ENCODE measurements at places on chromosomes 5 and 9.

DNA sequence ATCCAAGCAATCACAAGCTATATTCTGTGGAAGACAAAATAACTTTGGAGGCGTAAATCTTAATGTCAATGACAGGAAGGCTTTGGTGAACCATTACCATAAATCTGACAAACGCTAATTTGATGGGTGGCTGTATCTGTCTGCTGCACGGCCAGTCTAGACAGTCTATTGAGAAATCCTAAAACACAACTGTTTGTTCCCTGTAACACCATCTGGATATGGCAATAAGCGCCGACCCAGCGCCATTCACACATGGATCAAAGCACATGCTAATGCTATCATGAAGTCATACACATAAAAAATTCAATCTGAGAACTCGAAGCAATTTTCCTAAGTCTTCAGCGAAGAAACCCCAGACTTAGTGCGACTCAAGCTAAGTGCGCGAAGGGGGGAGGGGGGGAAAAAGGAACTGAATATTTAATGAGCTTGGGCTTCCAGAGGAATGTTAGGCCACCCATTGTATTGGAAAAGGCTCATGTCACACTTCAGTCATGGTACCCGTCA is 95.1 kb downstream of the ARL15 start:
- DNase-seq, result peak; percentile 66

- DNase-seq, result no peak
These were observed 65.7 kb downstream of the C9orf152 start for GRCh38 chr9:110142253-110142652.

GRCh38 chr9:127850286-127850830 is 4.1 kb downstream of the ENG start:
- DNase-seq, result no peak

GRCh38 chr5:174056064-174056847 is 10.8 kb downstream of the NSG2 start:
- no peak for DNase-seq

- DNase-seq, result no peak
These were observed 1949.6 kb upstream of the WWC1 start for GRCh38 chr5:166341740-166342337.

DNA sequence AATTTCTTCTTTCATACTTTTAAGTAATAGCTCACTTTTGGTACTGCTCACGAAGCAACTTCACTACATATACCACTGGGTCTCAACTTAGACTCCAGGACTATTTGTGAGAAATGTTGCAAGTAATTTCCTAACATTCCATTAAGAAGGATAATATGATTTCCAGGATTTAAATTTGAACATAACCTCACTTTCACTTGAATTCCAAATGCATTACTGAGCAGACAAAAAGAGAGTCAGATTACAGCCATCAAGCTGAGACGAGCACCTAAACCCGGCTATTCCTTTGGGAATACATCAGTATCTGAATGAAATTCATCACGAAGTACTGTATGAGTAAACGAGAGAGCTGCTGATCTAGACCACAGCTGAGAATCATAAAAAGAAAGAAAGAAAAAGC is 47.3 kb downstream of the LIFR start:
- DNase-seq, result no peak

DNA sequence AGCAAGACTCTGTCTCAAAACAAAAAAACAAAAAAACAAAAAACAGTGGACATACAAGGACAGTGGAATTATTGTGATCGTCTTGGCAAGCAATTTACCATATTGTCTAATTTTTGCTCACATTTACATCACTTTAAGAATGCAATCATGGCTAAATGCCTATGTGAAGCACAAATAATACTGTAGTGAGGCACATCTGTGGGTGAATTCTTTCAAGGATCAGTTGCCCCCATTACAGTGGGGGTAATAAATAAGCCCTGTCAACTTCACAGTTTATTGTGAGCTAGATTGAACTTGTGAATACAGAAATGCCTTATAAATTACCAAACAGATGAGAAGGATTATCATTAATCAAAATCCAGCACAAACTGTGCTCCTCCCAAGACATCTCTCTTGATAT is 150.2 kb upstream of the PAPPA start:
- DNase-seq, result no peak

DNA sequence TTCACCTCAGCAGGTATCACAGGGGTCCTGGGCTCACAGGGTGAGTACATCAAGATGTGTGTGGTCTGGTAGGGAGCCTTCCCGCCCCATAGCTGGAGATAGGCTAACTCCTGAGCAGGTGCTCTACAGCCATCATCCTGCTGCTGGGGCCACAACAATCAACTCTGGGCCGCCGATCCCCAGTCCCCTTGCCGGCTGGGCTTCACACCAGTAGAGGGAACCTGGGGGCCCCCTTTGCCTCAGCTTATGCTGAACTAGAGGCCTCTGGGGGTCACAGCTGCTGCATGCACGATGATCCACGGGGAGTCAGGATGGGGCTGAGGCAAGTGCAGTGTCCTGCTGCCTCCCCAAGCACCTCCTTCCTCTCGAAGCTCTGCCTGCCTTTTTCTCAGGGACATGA is 46.5 kb downstream of the IRF1 start:
- no peak for DNase-seq

DNA sequence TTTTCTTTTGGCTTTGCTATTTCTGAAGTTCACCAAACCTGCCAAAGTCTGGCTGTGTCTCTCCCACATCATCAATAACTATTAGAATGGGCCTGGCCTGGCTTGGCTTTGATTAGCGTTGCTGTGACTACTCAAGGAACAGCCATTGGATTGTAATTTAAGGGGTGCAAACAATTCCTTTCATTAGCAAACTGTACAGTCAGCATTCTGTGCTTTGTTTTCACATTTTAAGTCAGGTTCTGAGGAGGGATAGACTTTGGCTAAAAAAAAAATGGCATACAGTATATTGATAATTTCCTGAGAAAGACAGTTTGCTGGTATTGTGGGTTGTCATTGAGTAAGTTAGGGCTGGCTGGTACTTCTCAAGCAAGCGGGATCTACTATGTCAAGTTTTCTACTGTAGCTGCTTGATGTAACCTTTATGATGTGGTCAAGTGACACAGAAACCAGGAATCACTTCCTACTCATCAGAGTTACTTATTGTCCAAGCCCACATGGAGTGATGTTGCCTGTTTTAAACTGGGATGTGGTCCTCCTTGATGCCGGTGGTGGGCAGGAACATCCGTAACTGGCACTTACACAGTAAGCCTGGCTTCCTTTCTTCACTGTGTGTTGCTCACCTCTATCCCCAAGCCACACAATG is 161.4 kb downstream of the CD180 start:
- peak; percentile 36 for DNase-seq

- DNase-seq, result no peak
These were observed 198.9 kb downstream of the NXNL2 start for GRCh38 chr9:88733651-88734421.

GRCh38 chr5:34770486-34770885 is 68.5 kb upstream of the TTC23L start:
- DNase-seq, result no peak

- DNase-seq, result peak; percentile 50
These were observed 116.8 kb upstream of the PDE4D start for GRCh38 chr5:60010328-60010727.

DNA sequence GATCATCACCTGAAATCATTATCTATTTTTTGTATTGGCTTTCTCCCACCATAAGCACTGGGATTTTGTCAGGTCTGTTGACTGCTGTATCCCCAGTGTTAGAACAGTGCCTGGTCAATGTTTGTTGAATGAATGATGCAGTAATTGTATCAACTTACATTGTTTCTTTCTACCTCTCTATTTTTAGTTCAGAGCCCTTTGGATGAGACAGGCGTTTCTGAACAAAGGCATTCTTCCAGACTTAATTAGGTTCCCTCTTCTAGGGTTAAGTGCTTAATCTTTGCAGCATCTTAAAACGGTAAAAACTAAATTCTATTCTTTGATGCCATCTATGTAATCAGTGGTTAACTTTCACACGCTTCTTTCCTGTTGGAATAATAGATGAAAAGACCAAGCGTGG is 26.3 kb downstream of the SLC44A1 start:
- no peak for DNase-seq

DNA sequence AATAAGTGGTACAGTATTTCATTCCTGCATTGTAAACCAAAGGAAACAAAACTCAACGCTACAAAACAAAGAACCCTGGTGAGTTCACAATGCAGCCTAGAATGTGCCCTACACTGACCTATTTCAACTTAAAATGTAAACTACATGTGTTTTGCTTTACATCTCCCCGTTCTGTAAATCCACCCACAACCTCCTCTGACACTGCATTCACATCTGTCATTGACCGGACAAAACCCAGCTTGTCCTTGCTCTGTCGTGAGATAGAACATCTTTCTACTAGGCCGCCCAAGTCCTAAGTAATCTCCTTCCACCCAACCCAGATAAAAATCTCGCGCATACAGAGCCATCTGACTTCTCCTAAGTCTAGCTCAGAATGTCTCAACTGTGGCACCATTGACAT is 6.1 kb upstream of the VLDLR start:
- no peak for DNase-seq

DNA sequence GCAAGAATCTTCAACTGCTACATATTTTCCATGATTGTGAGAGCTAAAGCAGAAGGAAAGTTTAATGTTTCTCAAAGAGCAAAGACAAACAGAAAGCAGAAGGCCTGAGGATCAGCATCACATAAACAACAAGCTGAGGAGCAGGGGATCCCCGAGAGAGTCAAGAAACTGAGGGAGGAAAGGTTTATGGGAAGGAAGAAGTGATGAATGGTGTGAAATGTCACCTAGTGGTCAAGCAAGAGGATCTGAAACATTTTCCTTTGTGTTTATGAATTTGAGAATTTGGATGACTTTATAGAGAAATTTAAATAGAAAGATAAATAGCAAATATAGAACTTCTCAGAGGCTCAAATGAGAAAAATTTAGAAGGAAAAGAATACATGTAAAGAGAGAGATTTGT is 481.9 kb downstream of the CHSY3 start:
- DNase-seq, result no peak

DNA sequence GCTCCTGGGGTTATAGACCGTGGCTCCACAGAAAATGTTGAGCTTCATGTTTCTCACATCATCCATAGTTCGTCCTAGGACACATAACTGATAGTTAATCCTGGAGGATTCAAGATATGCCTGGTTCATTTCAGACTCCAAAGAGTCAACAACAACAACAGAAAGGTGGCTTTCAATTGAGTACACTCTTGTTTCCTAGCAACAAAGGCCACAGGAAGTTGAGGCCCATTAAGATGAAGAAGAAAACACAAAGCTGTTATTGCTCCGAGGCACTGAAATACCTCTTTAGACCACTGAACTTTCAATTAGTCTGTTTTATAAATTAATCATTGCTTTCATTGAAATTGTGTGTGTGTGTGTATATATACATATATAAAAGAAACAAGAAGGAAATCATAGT is 154.5 kb downstream of the YIPF5 start:
- no peak for DNase-seq

- DNase-seq, result no peak
These were observed 45.2 kb downstream of the RNF180 start for GRCh38 chr5:64210866-64211265.

- DNase-seq, result no peak
These were observed 27.7 kb upstream of the SSBP2 start for GRCh38 chr5:81778642-81779041.

DNA sequence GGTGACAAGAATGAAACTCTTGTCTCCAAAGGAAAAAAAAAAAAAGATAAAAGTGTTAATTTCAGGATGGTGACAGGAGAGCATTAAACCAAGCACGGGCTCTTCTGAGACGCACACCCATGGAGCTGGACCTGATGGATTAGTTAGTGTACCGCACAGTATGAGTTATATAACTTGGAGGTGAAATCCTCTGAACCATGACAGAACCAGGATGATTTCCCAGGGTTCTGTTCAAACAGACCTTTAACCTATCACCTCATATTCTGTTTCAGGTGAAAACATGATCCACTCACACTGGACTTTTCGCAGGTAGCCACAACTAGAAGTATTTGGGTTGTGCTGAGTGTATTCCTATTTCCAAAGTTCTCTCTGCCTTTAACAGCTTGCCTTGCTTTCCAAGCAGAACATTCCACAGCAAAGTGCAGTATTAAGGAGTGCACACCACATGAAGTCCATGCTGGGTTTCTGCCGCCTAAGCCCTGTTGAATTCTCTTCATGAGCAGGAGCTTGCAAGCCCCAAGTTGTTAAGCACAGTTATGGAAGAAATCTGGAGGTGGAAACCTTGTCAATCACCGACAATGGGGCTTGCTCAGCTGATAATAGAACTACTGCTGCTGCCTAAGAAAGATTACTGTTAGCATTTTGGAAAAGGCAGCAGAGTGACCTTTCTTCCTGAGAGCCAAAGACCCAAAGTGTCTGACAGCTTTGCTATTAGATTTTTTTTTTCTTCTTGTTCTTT is 461.7 kb downstream of the TLE1 start:
- no peak for DNase-seq

DNA sequence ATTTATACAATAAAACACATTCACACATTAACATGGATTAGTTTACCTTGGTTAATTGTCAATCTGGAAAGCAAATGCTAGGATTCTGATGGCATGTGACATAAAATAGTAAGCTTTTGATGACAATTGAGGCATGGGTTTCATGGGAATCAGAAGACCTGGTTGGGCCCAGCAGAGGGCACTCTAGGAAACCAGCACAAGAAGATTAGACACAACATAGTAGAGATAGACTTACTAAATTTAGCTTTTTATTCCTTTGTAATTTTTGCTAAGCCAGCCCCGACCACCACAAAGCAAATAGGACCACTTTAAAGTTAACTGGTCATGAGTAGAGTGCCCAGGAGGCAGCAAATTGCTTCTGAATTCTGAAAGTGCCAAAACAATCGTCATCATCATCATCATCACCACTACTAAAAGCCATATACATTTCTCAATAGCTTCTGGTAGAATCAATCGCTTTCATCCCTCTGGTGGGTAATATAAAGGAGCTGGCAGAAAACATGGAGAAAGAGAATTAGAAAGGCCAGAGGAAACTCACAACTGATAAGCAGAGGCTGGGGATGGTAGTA is 163.2 kb downstream of the ARRDC3 start:
- no peak for DNase-seq

DNA sequence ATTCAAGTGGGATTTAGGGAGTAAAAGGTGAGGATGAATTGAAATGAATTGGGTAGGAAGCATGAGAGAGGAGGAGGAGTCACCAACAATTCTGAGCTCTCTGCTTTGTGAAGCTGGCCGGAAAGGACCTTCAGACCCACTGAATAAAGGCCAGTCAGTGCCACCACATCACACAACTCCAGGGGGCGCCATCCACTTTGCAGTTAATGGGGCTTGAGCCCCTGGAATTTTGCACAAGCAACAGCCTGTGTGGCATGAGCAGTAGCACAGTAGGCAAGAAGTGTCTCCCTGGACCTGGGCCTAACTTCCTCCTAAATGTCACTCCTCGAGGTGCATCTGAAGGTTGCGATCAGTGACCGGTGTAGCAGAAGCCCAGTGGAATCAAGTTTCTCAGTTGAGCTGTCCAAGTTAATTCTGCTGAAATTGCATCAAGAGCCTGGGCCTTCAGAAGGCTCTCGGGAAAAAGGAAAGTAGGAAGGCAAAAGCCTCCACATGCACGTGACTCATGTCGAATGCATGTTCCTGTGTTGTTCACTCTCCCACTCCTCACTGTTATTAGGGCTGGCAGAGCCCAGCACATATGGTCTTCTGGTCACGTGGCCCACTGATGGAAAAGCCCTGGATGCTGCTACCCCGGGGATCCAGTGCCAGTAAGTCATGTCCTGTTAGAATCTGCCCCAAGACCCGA is 27.8 kb upstream of the GLIS3 start:
- DNase-seq, result no peak
